Stimulated activated memory B cell treated with anti-CD40 and anti-IgM and Interleukin-4, amounts not matched to agents 10 μg/mL and 1 μg/mL and 100 μg/mL, for 72 hours (primary cell): ENCODE measurements at places on chromosomes 6 and 20.

DNA sequence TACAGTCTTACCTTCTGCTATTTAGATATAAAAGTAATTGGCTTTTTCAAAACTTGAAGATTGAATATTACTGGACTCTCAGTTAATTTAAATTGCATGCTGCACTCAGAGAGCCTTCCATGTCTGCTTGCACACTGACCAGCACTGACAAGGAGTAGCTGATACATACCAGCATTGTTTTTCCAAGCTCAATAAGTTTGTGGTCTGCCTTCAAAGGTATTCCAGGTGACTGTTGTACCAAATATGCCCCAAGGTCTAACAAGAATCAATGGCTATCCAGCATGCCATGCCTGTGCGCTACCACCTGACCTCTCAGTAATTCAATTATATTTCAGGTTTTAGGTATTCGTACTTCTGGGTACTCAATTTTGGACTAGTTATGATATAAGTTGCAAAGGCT is 30.0 kb downstream of the BEND6 start:
- H3K4me1 ChIP-seq = no peaks in the 10 kb centered on the region
- no peak overlapping the region for H3K27ac ChIP-seq
- H3K27me3 ChIP-seq = peaks cover 23% of the 10 kb centered on the region
- no peak for ATAC-seq
- H3K36me3 ChIP-seq = no peaks in the 10 kb centered on the region
- no peak overlapping the region for H3K4me3 ChIP-seq

DNA sequence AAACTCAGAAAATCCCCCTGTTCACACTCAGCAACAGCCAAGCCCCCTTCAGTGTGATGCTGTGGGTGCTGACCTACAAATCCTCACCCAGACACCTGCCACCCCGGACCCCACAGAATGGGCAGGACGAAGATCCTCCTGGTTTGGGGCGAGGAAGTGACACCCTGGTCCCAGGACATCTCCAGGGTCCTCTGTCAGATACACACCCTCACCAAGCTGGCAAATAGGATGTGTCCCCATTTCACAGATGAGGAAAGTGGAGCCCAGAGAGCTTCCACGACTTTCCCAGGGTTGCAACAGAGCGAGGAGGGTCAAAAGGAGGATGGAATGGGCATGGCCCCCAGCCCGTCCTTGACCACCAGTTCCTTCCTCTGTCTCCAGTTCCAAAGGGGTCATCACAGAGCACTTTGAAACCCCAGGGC is 92.0 kb upstream of the AFDN start:
- H3K27ac ChIP-seq = no peak overlapping the region
- peaks cover 6% of the 10 kb centered on the region for H3K4me1 ChIP-seq
- H3K36me3 ChIP-seq = no peaks in the 10 kb centered on the region
- no peak overlapping the region for H3K4me3 ChIP-seq

- H3K27ac ChIP-seq = no peak overlapping the region
- no peaks in the 10 kb centered on the region for H3K4me1 ChIP-seq
- H3K4me3 ChIP-seq = no peak overlapping the region
- no peaks in the 10 kb centered on the region for H3K27me3 ChIP-seq
- ATAC-seq = no peak
Measured at GRCh38 chr6:139858429-139858828, 484.0 kb upstream of the CITED2 start.

DNA sequence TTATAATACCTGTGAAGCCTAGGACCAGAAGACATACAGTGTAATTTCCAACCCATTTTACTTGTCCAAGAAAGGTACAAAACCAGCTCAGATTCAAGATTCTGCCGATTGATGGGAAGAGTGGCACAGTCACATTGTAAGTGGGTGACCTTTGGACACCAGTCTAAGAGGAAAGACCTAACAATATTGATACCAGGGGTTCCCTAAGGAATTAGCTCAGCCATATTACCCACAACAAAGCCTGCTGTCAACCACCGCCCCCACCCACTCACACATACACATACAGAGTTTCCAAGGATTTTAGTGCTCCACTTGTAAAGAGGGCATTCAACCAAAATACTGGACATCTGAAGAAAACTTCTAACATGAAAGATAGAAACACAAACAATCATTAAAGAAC is 27.9 kb upstream of the TMEM181 start:
- H3K27ac ChIP-seq = no peak overlapping the region
- H3K27me3 ChIP-seq = peaks cover 77% of the 10 kb centered on the region
- peaks cover 5% of the 10 kb centered on the region for H3K4me1 ChIP-seq
- no peak for ATAC-seq
- H3K4me3 ChIP-seq = no peak overlapping the region

DNA sequence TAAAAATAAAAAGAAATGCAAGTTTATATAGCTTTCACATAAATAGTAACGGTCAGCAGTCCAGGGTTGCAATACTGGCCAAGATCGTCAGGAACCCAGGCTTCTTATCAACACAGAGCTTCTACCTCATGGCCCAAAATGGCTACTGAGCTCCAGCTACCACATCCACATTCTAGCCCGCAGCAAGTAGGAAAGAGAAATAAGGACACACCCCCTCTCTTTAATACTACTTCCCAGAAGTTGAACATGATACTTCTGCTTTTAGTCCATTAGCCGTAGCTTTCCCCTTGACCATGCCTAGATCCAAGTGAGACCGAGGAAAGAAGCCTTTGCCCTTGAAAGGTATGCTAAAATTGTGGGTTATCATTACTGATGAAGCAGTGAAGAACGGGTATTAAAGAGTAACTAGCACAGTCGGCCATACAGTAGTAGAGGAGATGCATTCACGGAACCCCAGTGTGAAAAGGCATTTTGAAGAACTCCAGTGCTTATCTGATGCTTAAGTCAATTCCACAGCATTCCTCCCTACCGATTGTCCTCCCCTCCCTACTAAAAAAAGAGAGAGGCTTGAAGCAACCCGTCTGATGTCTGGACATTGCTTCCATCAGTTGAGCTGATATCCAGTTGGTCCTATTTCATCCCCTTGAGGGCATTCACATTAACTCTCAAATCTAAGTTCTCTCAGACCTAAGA is 226.9 kb upstream of the RREB1 start:
- H3K4me1 ChIP-seq = peaks cover 19% of the 10 kb centered on the region
- H3K27ac ChIP-seq = no peak overlapping the region
- ATAC-seq = no peak
- H3K36me3 ChIP-seq = no peaks in the 10 kb centered on the region
- H3K4me3 ChIP-seq = no peak overlapping the region
- no peaks in the 10 kb centered on the region for H3K27me3 ChIP-seq

GRCh38 chr20:7994809-7995208 is 24.8 kb downstream of the TMX4 start:
- H3K36me3 ChIP-seq = peaks cover 24% of the 10 kb centered on the region
- no peak overlapping the region for H3K4me3 ChIP-seq
- H3K27ac ChIP-seq = no peak overlapping the region
- ATAC-seq = no peak

DNA sequence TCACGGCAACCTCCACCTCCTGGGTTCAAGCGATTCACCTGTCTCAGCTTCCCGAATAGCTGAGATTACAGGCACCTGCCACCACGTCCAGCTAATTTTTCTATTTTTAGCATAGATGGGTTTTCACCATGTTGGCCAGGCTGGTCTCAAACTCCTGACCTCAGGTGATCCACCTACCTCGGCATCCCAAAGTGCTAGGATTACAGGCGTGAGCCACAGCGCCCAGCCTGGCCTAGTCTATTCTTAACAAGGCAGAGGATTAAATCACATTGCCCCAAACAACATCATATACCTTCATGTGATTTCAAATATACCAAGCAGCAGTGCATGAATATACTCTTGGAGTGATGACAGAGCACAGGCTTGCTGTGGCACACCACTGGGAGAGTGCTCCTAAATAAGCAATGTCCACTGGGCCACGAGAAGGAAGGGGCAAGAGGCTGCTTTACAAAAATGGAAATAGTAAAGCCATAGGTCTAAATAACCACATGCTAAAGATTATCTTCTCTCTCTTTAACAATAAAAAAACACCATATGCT is 76.6 kb upstream of the TULP1 start:
- no peaks in the 10 kb centered on the region for H3K27me3 ChIP-seq
- ATAC-seq = no peak

- peaks cover 17% of the 10 kb centered on the region for H3K36me3 ChIP-seq
- H3K27ac ChIP-seq = no peak overlapping the region
- ATAC-seq = no peak
- H3K27me3 ChIP-seq = no peaks in the 10 kb centered on the region
- H3K4me1 ChIP-seq = peaks cover 17% of the 10 kb centered on the region
Measured at GRCh38 chr6:117590447-117590846, 11.9 kb downstream of the GOPC start.

DNA sequence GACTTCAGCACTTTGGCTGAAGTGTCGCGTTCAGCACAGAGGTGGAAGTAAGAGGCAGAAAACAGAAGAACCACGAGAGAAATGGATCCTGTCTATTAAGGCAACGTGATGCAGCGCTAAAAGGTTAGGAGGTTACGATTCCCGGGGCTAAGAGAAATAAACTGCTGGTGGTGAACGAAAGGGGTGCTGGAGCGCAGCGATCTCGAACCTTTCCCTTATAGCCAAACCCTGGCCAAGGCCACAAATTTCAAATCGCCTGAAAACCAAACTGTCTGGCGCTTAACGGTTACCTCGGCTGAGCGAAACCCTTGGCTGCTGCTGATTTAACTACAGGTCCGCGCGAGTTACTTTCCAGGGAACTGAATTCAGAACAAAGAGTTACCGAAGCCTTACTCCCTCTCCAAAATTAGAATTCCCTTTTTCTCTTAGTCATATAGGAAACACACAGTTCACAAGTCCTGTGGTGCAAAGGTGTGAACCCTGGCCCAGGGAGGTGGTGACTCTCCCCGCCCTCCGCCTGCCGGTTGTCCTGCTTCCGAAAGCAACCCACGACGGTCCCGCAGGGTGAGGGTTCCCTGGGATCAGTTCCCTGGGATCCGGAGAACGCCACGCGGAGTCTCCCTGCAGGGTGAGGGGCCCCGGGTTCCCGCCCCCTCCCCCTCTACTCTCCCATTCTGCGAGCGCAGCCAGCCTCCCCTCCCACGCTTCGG is 1.3 kb upstream of the SLC35D3 start:
- ATAC-seq = no peak
- H3K36me3 ChIP-seq = peaks cover 11% of the 10 kb centered on the region
- peaks cover 58% of the 10 kb centered on the region for H3K27me3 ChIP-seq
- H3K27ac ChIP-seq = no peak overlapping the region
- H3K4me3 ChIP-seq = peak overlapping the region; percentile 81
- H3K4me1 ChIP-seq = peaks cover 37% of the 10 kb centered on the region

GRCh38 chr6:163148451-163149278 is 265.9 kb upstream of the QKI start:
- H3K4me3 ChIP-seq = no peak overlapping the region
- H3K27me3 ChIP-seq = peaks cover 17% of the 10 kb centered on the region
- peak; percentile 35 for ATAC-seq
- no peak overlapping the region for H3K27ac ChIP-seq
- no peaks in the 10 kb centered on the region for H3K36me3 ChIP-seq
- no peaks in the 10 kb centered on the region for H3K4me1 ChIP-seq
